AG09319 (cell line): ENCODE measurements at places on chromosomes 2 and 18.

DNA sequence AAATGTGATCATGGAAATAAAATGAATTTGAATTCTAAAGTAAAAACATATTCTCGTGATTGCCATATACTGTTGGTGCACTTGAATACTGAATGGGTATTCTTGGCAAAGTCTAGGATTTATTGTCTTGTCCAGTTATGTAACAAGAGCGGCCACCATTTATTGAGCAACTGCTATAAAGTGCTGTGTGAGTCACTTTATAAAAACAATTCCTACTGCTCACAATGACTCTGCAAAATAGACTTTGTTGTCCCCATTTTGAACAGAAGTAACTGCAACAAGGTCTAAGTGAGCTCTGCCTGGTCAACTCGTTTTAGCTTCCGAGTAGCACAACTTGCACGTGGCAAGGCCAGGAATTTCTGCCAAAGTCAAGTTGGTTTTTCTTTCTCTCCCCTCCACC, 995.6 kb upstream of the FANCL start:
- DNase-seq, result no peak

DNA sequence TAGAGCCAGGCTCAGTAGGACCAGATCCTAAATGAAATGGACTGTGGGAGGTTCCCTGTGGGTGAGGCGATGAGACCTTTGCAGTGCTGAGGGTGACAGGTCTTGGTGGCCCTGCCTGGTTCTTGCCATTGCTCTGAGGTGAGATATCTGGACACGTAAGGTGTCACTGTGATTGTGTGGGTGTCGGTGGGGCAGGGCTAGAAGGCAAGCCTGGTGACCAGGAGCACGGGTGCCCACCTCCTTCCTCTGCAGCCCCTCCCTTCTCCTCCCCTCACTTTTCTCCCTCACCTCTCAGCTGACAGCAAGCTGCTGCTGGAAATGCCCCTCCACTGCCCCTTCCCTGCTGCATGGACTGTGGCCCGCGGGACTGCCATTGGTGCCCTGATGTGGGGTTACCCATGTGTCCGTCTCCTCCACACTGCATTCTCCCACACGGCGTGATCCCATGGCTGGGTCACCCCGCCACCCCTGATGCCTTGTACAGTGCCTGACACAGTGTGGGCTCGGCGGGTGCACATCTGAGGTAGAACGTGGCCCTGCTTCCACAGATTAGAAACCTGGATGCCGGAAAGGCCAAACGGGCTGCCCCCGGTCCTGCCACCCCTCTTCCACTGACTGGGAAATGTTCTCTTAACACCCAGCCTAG, 55.6 kb upstream of the FOSL2 start:
- DNase-seq, result no peak

- no peak for DNase-seq
Observed at GRCh38 chr2:190811811-190812210, 68.8 kb upstream of the GLS start.

DNA sequence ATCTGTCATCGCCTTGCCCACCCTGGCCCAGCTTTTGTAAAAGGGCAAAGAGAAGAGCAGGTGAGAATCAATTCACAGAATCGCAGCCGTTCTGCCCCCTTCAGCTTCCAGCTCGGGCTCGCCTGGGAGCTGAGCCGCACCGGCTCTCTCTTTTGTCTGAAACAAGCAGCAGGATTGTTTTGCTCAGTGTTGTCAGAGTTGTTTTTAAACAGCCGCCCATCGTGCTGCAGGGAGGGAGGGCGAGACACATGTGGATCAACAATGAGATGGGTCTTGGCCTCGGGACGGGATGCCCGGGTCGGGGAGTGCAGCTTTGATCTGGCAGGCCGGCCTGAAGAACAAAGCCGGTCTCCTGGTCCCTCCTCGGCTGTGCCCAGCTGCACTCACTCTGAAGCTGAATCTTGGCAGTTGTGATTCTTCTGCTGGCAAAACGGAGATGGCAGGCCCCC, 39.7 kb upstream of the HDAC4 start:
- DNase-seq, result no peak

GRCh38 chr18:24052053-24052452, 37.5 kb downstream of the TTC39C start:
- DNase-seq, result no peak

GRCh38 chr2:52934323-52934898, 833.2 kb upstream of the CHAC2 start:
- no peak for DNase-seq

- DNase-seq, result no peak
Observed at GRCh38 chr18:22930089-22930713, 2.9 kb upstream of the RBBP8 start.

DNA sequence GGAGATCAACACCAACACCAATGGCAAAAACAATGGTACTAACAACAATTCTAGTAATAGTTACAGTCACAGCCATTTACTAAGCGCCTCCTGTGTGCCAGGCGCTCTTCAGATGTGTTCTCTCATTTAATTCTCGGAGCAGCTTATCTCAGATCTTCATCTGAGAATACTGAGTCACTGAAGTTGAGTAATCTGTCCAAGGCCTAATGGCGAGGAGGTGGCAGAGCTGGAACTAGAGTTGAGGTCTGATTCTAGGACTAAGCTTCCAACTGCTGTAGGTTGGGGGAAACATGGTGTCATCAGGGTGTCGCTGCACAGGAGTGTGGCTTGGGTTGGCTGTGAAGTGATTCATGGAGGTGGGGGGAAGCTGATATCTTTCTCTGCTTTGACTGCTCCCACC, 156.1 kb downstream of the DYSF start:
- no peak for DNase-seq

DNA sequence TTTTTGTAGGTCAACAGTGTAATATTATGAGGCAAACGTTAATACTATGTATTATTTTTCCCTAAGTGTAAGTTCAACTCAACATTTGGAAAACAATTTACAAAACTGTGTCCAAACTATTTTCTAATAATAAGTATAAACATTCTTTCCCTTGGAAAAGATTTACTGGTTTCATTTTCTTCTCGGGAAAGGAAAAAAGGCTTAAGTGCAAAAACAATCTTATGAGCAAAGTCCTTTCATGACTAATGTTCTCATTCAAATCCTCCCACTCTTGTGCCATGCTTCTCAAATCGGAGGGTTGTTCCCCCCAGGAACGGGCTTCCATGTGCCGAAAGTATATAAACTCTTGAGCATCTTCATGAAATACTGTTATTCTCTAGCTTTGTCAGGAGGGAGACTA, 19.8 kb upstream of the L3MBTL4 start:
- no peak for DNase-seq

DNA sequence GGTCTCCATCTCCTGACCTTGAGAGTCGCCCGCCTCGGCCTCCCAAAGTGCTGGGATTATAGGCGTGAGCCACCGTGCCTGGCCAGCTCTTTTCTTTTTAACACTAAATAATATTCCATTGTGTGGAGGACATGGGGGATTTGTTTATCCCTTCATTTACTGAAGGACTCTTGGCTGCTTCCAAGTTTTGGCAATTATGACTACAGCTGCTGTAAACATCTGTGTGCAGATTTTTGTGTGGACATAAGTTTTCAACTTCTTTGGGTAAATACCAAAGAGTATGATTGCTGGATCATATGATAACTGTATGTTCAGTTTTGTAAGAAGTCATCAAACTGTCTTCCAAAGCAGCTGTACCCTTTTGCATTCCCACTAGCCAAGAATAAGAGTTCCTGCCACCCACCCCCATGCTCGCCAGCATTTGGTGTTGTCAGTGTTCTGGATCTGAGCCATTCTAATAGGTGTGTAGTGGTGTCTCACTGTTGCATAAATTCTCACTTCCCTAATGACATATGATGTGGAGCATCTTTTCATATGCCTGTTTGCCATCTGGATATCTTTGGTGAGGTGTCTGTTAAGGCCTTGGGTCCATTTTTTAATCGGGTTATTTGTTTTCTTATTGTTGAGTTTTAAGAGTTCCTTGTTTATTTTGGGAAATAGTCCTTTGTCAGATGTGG, 52.2 kb downstream of the TNFRSF11A start:
- DNase-seq, result no peak

- no peak for DNase-seq
Observed at GRCh38 chr2:67845621-67846369, 217.0 kb downstream of the C1D start.

- no peak for DNase-seq
Observed at GRCh38 chr2:41502752-41503151, 545.1 kb upstream of the PKDCC start.

DNA sequence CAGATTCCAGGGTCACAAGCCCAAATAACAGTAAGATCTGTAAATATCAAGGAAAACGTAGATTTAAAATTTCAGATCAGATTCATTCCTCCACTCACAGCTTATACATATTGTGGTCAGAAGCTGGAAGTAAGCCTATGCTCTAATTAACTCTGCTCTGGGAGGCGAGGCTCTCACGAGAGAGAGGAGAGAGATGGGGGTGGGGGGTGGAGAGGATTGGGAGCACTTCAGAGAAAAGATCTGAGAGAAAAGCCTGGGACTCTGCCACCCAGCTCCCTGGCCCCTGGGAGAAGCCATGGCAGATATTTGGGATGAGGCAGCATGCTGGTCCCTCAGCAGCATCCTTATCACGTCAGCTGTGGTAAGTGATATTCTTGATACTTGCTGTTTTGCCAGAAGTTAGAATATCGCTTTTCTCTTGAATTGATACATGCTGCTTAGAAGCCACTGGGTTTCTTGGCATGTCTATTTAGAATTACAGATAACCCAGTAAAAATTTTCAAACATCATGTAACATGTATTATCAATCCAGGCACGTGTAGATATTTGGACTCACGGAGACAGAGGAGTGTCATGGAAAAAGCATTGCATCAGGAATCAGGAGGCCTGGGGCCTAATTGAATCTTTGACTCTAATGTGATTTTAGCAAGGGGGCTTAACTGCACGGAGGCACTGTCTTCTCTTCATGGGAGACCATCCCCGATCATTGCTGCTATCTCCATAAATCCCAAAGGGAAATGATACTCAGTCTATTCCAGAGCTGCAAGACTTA, 265.4 kb downstream of the HRH4 start:
- DNase-seq, result no peak

DNA sequence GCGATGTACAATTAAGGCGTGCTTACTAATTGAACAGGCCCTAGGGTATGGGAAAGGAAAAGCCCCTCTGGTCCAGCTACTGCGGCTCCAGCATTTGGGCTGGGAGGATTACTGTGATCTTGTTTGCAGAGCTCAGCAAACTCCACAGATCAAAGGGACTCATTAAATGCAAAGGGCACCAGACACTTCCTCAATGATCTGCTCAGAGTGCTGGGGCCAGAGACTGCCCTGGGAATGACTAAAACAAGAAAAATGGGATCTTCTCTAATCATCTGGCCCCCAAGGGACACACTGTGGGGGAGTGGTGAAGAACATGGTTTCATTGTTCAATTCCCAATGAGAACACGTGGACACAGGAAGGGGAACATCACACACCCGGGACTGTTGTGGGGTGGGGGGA, 85.0 kb downstream of the MARCHF4 start:
- no peak for DNase-seq

DNA sequence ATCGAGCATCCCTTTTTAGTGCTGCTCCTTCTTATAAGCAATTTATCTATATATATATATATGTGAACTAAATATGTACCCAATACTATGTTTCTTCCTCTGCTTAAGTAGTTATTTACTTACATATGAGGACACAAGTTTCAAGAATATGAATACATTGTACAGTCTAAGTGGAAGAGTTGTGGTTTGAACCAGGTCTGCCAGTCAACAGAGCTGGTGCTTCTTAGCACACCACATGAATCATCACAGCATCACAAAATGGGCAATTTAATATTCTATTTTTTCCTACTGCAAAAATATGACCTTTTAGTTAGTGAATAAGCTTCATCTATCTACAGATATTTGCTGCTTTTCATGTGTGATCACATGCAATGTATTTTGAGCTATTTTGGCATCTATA, 64.4 kb upstream of the SPAG16 start:
- DNase-seq, result no peak

DNA sequence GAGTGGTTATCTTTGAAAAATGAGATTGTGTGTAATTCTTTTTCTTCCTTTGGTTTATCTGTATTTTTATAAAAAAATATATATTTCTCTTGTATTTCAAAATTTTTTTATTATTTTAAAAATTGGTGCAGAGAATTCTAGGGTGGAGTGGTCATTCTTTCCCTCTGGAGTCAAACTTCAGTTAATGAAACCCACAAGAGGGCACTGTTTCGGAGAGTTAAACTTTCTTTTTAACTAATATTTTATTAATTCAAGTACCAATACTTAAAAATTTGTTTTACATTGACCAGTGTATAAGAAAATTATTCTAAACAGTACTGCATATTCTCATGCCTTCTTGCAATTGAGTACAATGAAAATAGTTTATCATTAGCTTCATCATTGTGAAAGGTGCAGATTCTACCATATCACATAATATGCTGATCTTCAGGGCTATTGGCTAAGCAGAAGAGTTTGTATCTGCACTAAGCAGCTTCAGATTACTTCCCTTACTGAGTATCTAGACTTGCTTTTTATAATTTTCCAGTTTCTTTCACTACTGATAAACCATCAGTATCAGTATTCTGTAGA, 50.1 kb downstream of the HS1BP3 start:
- DNase-seq, result no peak

DNA sequence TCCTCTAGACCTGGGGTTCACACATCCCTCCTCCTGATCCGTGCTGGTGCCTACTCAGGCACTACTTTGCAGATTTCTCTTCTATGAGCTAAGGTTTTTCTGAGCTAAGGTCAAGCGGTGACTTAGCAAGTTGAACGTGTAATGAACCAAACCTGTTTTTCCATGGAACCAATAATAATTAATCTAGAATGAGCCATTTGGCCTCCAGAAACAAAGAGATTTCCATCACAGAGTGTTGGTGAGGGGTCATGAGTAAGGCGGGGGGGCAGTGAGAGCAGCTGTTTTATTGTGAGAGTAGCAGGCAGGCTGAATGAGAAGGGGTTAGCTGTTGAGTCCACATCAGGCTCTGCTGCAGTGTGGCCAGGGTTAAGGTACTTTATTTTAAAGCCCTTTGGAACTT, 112.0 kb upstream of the FOSL2 start:
- DNase-seq, result no peak

DNA sequence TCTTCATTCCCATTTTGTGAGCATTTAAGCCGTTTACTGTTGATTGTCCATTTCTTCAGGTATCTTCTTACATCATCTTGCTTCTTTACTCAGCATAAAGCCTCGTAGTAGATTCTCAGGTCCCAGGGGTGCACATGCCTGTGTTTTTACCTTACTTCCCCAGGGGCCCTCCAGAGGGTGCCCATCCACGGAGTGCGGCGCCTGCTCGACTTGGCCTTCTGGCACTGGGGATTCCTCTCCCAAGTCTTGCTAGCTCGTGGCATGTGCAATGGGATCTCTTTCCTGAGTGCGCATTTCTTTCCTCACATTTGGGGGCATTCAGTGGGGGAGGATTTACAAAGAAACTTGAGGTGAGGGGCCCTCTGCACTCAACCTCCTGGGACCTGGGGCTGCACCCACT, 148.1 kb downstream of the AGAP1 start:
- DNase-seq, result no peak

GRCh38 chr2:9206991-9207640, 504 bp downstream of the ASAP2 start:
- DNase-seq, result no peak

DNA sequence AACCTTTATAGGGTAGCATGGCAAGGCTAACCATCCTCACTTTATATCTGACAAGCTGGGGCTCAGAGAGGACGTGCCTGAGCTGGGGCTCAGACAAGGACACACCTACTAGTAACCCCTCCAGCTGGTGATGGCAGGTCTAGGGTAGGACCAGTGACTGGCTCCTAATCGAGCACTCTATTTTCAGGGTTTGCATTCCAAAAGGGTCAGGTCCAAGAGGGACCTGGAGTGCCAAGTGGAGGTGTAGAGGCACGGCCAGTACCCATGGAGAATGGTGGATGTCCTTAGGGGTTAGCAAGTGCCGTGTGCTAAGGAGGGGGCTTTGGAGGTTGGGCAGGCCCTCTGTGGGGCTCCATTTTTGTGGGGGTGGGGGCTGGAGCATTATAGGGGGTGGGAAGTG, 1.2 kb upstream of the DES start:
- DNase-seq, result no peak

GRCh38 chr2:195202163-195202845, 454.7 kb upstream of the SLC39A10 start:
- DNase-seq, result no peak
